ENCODE measurements at places on chromosomes 13 and 19.

GRCh38 chr19:13700621-13701020 is 63.7 kb upstream of the MRI1 start:
- DNase-seq: no peak

DNA sequence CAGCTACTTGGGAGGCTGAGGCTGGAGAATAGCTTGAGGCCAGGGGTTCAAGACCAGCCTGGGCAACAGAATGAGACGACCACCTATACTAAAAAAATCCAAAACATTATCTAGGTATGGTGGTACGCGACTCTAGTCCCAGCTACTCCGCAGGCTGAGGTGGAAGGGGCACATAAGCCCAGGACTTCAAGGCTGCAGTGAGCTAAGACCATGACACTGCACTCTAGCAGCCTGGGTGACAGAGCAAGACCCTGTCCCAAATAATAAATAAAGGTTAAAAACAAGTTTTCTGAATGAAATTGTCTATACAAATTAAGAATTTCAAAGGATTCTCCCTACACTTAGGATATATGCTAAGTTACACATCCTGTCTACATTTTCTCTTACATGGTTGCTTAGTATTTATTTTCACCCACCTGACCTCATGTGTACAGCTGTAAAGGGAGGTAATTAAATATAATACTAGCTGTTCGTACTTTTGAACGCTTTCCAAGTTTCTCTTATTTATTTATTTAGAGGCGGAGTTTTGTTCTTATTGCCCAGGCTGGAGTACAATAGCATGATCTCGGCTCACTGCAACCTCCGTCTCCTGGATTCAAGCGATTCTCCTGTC is 1.6 kb downstream of the SLC25A30 start:
- DNase-seq: no peak

DNA sequence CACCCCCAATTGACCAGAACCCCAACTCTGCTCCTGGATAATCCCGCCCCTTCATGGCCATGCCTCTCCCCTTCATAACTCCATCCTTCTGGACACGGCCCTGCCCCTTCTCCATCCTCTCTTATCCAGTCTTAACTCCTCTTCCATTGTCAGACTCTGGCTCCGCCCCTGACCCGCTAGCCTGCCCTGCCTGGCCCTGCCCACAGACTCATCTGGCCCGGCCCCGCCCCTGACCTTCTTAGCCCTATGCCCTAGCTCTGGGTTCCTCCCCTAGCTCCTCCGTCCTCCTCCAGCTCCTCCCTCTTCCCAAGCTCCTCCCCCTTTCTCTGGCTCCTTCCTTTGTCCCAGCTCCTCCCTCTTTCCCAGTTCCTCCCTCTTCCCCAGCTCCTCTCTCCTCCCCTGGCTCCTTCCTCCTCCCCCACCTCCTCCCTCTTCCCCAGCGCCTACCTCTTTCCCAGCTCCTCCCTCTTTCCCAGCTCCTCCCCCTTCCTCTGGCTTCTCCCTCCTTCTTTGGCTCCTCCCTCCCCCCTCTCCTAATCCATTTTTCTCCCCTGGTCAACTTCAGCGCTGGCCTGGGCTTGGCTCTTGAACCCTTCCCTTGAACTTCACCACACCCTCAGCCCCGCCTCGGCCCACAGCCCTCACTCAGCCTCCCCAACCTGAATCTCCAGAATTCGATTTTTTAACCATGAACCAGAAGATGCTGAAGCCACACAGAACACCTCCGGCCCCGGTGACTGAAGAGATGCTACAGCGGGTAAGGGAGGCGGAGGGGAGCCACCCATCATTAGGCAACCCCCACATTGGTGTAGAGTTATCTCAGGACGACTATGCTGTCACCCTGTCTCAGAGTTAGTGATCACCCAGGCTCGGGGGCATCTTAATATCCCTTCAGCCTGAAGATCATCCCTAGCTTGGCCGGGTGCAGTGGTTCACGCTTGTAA is 9.2 kb upstream of the ZNF358 start:
- DNase-seq: peak; percentile 38

DNA sequence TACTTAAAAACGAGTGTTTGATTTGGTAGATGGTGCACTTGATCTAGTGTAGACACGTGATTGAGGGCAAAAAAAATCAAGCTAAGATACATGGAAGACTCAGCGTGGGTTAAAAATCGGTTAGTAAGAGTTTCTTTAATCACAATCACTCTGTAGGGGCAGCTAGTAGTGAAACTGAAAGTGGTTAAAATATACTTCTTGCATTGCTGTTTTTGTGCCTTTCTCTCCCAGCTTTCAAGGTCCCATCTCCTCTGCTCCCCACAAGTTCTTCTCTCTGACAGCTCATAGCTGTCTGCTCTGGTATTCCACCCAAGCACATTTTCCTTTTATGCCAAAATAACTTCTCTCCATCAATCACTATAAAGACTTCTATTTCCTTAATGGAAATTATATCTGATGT is 1089.7 kb downstream of the EFNB2 start:
- DNase-seq: no peak

GRCh38 chr13:44283600-44283999 is 90.0 kb upstream of the SERP2 start:
- no peak for DNase-seq

DNA sequence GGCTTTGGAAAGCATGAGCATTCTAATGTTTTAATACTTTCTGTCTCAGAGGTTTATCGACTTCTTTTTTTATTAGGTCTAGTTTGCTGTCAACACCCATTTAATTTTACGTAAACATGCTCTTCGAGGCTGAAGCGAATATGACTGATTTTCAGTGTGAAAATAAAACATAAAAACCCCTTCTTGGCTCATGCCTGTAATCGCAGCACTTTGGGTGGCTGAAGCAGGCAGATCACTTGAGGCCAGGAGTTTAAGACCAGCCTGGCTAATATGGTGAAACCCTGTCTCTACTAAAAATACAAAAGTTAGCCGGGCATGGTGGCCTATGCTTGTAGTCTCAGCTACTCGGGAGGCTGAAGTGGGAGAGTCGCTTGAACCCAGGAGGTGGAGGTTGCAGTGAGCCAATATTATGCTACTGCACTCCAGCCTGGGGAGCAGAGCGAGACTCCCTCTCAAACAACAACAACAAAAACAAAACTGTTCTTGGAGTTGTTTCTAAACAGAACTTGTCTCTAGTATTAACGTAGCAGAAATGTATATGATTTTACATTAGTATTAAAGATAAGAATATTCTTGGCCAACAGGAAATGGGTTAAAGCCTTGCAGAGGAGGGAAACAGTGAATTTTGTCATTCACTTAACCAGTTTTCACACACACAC is 7.1 kb upstream of the IGFL3 start:
- no peak for DNase-seq

- no peak for DNase-seq
Measured at GRCh38 chr19:2043251-2043641, 7.8 kb downstream of the MKNK2 start.

- DNase-seq: no peak
Measured at GRCh38 chr13:26133851-26134250, 82.0 kb upstream of the SHISA2 start.

DNA sequence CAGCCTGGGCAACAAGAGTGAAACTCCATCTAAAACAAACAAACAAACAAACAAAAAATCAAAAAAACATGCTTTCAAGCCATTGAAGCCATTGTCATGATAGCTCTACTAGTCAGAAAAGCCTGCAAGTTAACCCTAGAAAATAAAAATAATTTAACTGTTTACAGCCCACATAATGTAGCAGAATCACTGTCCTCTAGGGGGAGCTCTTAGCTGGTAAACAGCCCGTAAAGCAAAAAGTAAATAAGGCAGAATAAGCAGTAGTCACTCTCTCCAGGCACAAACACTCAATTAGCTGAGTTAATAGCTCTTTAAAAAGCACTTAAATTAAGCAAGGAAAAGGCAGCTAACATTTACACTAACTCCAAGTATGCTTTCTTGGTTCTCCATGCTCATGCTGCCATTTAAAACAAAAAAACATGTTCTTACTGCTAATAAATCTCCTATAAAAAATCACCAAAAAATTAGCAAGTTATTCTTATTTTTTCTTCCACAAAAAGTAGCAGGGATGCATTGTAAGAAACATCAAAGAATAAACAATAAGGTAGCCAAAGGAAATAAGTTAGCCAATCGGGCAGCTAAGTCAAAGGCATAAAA is 11.3 kb downstream of the LILRB4 start:
- no peak for DNase-seq

GRCh38 chr13:48531416-48532255 is 1.2 kb downstream of the RCBTB2 start:
- no peak for DNase-seq

DNA sequence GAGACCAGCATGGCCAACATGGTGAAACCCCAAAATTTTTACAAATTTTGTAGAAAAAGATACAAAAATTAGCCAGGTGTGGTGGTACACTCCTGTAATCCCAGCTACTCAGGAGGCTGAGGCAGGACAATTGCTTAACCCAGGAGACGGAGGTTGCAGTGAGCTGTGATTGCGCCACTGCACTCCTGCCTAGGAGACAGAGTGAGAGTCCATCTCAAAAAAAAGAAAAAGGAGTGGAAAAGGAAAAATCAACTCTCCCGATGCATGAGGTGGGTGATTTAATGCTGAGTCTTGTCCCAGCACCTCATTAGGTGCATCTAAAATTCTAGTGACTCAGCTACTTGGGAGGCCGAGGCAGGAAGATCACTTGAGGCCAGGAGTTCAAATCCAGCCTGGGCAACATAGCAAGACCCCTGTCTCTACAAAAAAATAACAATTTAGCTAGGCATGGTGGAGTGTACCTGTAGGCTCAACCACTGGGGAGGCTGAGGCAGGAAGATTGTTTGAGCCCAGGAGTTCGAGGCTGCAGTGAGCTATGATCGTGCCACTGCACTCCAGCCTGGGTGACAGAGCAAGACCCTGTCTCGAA is 19.8 kb downstream of the GTPBP3 start:
- DNase-seq: no peak

GRCh38 chr13:77359171-77359570 is 32.3 kb upstream of the MYCBP2 start:
- no peak for DNase-seq

GRCh38 chr13:79780240-79780639 is 299.3 kb downstream of the NDFIP2 start:
- DNase-seq: no peak

DNA sequence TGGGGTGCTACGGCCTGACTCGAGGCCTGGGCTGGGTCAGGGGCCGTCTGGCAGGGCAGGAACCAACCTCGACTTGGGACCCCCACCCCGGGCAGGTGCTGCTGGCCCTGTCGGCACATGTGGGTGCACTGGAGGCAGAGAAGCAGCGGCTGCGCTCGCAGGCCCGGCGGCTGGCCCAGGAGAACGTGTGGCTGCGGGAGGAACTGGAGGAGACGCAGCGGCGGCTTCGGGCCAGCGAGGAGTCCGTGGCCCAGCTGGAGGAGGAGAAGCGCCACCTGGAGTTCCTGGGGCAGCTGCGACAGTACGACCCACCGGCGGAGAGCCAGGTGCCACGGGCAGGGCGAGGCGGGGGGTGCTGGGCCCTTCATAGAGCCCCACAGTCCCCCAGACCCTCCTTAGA is 5.9 kb downstream of the KLC3 start:
- no peak for DNase-seq

- DNase-seq: no peak
Measured at GRCh38 chr19:42200116-42200715, 17.3 kb downstream of the DEDD2 start.

DNA sequence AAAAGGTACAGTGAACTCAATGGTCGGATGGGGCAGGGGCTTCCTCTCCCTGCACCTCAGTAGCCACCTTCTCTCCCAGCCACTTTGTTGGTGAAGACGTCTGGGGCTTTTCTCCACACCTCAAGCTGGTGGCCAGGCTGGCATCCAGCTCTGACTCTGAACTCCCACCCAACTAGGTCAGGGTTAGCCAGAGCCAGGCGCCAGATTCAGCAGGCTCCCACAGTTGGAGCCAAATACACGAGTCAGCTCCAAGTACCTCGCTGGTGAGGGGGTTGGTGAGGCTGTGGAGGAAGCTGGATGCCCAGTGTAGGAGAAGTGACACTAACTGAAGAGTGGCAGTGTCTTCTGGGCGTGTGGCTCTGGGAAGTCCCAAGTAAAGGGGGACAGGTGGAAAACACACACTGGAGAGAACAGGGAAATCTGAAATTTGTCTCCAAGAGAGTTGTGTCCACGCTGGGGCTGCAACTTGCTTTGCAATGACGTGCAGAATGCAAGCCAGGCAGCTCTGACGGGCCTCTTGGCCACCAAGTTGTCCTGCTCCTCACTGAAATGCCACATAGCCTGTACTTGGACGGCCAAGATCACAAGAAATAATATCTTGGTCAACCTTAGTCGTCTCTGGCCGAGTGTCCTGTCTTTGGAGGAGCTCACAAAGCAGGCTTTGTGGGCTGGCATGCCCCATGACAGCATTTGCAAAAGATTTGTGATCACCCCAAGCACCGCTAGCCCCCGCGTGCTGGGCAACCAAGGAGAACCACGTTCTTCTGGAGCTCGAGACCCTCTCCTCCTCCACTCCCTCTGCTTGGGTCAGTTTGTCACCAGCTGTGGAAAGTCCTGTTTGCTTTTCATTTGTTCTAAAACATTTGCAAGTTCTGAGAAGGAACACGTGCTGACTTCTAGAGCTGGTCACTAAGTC is 18.1 kb downstream of the SLC7A1 start:
- DNase-seq: no peak

DNA sequence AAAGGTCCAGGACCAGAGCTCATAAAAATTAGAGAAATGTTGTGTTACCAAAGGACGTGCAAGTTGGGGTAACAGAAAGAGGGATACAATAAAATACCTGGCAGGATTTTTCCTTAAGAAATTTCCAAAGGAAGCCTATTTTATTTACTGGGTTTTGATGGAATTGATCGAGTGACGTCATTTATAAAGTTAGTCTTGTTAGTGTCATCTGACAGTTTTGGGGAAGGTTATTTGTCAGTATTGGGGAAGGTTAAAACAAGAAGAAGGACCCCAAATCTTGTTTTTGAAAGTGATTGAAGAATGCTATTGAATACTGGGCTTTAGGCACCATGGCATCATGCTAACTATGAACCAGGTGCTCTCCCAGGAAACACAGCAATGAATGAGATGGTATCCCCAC is 287.9 kb downstream of the HS6ST3 start:
- no peak for DNase-seq

DNA sequence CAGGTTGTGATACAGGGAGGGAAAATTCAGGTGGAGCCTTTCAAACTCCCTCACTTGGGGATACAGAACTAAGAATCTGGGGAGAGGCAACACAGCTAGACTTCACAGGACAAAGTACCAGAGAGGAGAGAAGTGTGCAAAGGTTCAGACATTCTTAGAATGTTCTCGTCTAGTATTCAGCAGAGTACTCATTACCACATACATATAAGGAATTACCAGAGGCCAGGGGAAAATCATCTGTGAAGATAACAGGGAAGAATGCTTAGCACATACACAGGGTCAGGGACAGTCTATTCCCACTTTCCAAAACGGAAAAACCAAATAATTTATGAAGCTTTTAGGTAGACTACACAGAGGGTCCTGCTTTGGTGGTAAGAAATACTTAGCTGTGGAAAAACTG is 58.1 kb downstream of the TRPC4 start:
- no peak for DNase-seq

GRCh38 chr13:71801781-71802180 is 65.2 kb downstream of the DACH1 start:
- no peak for DNase-seq

GRCh38 chr13:21901811-21902708 is 231.2 kb downstream of the FGF9 start:
- no peak for DNase-seq

GRCh38 chr19:29285187-29285687 is 72.3 kb upstream of the UQCRFS1 start:
- DNase-seq: no peak

GRCh38 chr13:96391606-96392005 is 301.7 kb downstream of the HS6ST3 start:
- no peak for DNase-seq

- DNase-seq: no peak
Measured at GRCh38 chr13:100707818-100708740, 33.5 kb upstream of the TMTC4 start.

Measured in NCI-H2107 (cell line).